ENCODE measurements at places on chromosomes 11 and 22.

- DNase-seq: no peak
Measured at GRCh38 chr11:117391181-117391580, 63.5 kb downstream of the CEP164 start.

DNA sequence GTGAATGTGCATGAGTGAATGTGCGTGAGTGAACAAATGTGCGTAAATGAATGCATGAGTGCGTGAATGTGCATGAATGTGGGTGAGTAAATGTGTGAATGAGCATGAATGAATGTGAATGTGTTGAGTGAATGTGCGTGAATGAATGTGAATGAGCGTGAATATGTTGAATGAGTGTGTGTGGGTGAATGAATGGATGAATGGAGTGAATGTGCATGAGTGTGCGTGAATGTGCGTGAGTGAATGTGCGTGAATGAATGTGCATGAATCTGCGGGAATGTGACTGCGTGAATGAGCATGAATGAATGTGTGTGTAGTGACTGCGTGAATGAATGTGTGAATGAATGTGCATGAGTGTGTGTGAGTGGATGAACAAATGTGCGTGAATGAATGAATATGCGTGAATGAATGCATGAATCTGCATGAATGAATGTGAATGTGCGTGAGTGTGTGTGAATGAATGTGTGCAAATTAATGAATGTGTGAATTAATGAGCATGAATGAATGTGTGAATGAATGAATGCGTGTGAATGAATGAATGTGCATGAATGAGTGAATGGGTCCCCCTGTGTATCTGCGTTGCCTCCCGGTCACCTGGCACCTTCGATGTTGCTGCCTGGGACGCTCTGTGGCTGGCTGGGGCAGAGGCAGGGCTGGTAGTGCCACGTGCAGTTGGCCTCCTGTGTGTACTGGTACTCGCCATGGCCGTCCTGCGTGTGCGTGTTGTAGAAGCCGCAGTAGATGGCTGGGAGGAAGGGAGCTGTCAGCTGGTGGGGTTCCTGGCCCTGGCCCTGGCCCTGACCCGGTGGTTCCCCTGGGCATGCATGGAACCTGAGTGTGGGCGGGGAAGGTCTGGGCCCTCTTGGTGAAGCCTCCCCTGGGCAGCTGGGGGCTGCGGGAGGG, 13.4 kb downstream of the MUC6 start:
- no peak for DNase-seq

DNA sequence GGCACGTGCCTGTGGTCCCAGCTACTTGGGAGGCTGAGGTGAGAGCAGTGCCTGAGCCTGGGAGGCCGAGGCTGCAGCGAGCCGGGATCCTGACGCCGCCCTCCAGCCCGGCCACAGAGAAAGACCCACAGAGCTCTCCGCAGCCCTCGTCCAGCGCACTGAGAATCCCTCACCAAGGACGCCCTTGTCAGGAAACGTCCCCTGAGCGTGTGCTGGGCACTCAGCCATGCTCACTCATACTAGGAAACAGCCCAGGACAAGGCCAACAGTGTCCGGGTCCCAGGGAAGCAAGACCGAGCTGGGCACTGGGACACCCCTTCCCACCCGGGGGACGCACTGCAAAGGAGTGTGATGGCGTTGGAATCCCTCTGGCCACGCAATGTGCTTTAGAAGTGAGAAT, 14.5 kb downstream of the DEAF1 start:
- DNase-seq: no peak

DNA sequence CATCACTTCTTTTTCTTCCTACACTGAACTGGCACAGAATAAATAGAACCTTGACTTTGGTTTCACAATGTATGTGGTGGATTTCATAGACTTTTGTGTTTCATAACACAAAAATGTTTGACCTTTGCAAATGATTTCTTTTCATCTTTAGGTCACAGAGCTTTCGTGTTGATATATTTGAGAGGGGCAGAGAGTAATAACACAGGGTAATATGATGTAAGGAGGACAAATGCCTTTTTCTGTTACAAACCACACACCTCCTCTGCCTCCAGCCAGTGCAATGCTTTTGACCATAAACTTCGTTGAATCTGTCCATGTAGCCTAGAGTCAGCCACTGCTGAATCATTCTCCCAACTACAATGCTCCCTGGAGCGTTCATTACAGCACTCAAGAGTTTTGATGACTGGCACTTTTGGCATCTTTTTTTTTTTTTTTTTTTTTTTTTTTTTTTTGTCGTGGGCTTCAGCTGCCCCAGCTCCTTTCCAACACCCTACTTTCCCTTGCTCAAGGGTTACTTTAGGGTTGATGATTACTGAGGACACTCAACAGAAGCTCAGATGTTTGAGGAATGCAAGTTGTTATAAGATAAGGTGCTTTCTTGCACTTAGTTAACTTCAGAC, 11.4 kb upstream of the CAT start:
- no peak for DNase-seq

- DNase-seq: peak; percentile 91
Measured at GRCh38 chr11:118338637-118339061, 3.9 kb downstream of the CD3D start.

GRCh38 chr22:20957102-20957682, 9.9 kb upstream of the AIFM3 start:
- DNase-seq: no peak

GRCh38 chr11:2436013-2436520, 8.2 kb downstream of the TRPM5 start:
- no peak for DNase-seq

DNA sequence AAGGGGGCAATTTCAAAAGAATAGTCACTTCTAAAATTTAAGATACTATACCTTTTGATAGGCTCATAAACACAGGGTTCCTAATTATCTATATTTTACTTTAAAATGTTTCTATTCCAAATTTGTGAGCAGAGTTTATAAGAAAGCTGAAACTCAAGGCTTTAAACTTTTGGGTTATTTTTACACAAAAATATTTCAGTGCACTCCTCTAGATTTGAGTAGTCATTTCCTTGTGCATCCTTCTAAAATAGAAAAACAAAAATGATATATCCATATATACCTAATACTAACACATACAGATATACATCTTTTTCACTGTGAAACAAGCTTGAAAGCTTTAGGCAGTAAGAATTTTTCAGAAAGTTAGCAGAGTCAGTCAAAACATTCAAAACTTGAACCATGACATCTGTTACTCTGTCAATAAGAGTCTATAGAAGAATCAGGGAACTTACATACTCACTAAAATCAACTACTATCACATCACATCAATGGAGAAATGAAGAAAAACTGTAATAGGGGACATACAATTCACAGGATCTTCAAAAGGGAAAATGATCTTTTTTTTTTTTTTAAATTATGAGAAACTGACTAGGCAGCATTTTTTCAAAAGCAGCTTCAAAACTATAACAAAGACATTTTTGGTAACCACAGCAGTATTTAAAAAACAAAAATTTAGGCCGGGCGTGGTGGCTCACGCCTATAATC, 5.1 kb downstream of the PHF21A start:
- DNase-seq: no peak

GRCh38 chr11:10844356-10844755, 13.5 kb downstream of the ZBED5 start:
- no peak for DNase-seq

GRCh38 chr11:91563176-91563575, 661.4 kb upstream of the FAT3 start:
- no peak for DNase-seq
